ENCODE measurements at places on chromosomes 1 and 21.

GRCh38 chr1:39679821-39680220, 7.9 kb upstream of the NT5C1A start:
- DNase-seq = no peak

- DNase-seq = no peak
Observed at GRCh38 chr1:78839704-78840277, 166.7 kb downstream of the ADGRL4 start.

GRCh38 chr1:62398377-62398776, 38.5 kb upstream of the USP1 start:
- no peak for DNase-seq

- DNase-seq = no peak
Observed at GRCh38 chr1:177558372-177558771, 387.6 kb downstream of the BRINP2 start.

GRCh38 chr1:71882637-71883036, 399.7 kb downstream of the NEGR1 start:
- DNase-seq = no peak

GRCh38 chr1:203364094-203364801, 13.3 kb upstream of the FMOD start:
- DNase-seq = no peak

DNA sequence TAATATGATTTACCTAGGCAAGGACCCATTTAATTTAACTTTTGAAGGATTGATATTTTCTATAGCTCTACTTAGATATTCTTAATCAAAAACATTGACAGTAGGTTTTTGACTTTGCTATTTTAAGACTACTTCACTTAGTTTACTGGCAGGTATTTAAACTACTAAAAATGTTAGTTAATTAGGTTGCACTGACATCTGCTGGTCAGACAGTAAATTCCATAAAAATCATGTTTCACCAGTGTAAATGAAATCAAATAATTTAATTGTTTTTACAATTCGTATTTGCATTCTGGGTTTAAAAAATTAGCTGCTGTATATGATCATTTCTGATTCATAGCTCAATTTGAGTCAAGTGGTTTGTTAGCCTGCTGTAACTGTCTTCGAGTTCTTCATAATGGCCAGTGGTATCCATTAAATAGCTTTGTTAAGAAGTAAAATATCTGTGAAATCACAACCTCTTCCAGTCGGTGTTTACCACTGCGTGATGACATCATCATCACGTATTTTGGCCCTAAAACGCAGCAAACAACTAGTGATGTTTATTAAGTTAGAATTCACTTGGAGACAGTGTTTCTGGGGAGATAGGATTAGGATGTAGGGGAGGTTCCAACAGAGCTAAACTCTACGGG, 26.2 kb downstream of the EXTL2 start:
- DNase-seq = no peak

DNA sequence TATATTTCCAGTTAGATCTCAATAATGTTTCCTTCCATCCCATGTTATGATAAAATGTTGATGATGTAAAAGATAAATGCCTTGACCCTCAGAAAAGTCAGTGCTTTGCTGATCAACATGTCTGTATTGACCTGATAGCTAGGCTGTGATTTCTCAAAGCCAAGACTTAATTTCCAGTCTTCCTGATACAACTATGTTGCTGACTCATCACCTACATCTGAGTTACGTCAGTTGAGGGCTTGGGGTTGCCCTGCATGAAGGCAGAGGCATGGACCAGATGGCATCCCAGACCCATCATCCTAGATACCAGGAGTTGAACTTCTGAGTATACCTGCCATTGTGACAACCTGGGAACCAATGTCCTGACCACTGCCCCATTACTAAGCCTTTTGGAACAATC, 4.8 kb downstream of the LCE1D start:
- DNase-seq = no peak

- no peak for DNase-seq
Observed at GRCh38 chr1:65471213-65471833, 50.9 kb downstream of the LEPR start.

DNA sequence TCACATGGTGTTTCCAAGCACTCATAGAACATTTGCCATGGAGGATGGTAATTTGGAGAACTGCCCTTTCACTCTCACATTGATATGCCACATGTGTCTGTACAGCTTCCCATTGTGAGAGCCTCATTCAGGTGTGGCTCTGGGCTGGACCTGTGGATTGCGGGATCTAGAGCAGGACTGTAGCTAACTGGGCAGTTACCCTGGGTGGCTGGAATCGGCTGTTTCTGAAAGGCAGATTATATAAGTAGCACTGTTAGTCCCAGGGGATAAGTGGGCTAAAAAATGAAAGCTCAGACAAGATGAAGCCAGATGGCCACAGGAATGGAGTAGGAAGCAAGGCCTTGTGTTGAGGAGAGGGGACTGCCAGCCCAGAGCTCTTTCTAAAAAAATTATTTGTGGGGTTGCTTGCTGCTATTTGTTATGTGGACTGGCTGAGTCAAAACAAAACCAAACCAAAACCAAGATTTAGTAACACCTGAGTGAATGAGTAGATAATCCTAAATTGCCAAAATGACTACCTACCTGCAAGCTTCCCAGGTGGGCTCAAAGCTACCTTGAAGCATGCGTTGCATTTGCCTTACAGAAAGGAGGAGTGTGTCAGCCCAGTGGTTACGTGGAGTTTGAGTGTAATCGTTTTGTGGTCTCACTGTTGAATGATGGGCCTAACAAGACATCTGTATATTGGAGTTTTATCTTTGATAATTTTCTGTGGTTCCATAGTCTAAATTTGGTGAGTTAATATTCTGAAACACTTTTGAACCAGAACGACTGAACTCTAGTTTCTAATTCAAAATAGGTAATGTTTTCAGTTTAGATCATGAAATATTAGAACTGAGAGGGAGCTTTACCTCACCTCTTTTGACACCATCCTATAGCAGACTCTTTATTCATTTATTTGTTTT, 58.0 kb downstream of the SDCCAG8 start:
- DNase-seq = no peak

- DNase-seq = no peak
Observed at GRCh38 chr1:59901770-59902388, 24.7 kb downstream of the CYP2J2 start.

GRCh38 chr1:115067161-115067859, 22.0 kb downstream of the TSPAN2 start:
- no peak for DNase-seq

GRCh38 chr1:204241050-204241449, 27.3 kb upstream of the GOLT1A start:
- no peak for DNase-seq

- no peak for DNase-seq
Observed at GRCh38 chr1:116474921-116475849, 95.6 kb downstream of the CD58 start.

DNA sequence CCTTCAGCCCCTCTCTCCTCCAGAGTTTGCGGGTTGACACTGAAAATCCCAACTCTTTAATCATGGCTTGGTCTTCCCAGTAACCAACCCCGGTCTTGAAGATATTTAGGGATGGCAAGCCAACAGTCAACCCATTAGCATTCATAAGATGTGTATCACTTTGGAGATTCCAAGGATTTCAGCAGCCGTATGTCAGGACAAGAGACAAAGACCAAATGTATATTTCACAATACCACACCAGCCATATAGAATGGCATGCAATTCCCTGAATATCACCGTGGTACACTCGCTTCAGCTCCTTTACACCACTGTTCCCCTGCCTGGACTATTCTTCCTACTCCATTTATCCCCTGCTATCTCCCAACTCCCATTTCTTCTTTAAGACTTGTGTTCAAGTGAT, 109.2 kb downstream of the CSMD2 start:
- DNase-seq = no peak

DNA sequence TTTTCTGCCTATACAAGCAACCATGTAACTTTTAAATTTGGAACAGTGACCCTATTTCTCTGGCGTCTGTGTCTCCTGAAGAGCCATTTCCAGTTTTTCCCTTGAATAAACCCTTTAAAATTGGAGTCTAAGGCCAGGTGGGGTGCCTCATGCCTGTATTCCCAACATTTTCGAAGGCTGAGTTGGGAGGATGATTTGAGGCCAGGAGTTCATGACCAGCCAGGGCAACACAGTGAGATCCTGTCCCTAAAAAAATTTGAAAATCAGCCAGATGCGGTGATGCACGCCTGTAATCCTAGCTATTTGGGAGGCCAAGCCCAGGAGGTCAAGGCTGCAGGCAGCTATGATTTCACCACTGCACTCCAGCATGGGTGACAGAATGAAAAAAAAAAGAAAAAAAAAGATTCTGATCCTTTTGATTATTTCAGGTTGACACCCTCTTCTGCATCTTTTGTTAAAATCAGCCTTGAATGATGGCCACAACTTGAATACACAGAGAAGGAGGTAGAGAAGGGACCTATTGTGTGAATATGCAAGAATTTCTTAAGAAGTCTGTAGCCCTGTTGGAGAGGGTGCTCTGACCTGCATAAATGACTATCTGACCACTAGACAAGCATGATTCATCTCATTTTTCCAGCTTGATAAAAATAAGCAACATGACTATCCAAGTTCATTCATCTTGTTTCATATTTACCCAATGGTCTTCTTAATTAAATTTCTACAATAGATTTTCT, 40.2 kb upstream of the PARP1 start:
- no peak for DNase-seq

GRCh38 chr1:11741919-11742558, 6.1 kb downstream of the AGTRAP start:
- no peak for DNase-seq

DNA sequence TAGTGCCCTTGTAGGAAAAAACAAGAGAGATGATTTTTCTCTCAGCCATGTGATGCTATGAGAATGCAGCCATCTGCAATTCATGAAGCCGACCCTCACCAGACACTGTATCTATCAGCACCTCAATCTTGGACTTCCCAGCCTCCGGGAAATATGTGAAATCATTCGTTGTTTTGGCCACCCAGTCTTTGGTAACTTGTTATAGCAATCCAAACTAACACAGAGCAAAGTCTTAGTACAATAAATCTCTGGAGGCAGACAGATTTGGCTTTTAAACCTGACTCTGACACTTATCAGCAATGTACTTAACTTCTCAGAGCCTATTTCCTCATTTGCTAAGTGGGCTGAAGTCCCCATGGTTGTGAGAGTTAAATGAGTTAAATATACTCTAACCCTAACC, 5.1 kb upstream of the MED18 start:
- no peak for DNase-seq

DNA sequence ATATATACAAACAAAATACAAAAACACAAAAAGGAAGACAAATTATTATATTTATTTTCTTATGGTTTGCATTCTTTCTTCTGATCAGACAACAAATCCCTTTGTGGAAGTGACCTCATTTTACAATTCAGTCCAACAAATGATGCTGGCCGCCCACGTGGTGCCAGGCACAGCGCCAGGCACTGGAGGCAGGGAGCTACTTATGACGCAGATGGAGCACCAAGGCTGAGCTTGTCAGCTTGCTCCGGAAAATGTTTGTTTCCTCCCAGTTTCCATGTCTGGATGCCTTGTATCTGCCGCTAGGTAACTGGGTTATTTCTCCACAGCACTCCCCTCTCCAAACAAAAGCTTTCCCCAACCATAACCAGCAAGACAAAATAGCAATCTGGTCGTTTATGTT, 30.7 kb upstream of the CD34 start:
- no peak for DNase-seq

DNA sequence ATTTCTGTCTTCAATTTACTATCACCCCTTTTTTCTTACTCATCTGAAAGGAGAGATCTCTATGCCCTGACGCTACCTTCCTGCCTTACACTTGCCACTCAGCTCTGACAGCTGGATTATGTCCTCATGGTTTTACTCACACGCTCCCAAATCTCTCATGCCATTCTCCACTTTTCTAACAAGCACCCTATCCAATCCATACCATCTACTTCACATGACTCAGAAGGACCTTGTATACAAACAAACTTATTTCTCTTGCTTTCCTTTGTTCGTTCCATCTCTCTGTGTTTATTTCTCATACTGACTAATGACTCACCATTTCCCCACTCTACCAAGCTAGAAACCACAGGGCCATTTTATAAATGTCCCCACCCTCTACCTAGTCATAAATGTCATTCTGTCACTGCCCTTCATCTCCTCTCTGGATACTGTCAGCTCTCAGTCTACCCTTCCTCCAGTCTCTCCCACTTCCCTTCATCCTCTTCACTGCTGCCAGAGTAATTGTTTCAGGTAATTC, 87.3 kb downstream of the USP24 start:
- DNase-seq = no peak

- no peak for DNase-seq
Observed at GRCh38 chr1:200213392-200213791, 185.9 kb downstream of the NR5A2 start.

DNA sequence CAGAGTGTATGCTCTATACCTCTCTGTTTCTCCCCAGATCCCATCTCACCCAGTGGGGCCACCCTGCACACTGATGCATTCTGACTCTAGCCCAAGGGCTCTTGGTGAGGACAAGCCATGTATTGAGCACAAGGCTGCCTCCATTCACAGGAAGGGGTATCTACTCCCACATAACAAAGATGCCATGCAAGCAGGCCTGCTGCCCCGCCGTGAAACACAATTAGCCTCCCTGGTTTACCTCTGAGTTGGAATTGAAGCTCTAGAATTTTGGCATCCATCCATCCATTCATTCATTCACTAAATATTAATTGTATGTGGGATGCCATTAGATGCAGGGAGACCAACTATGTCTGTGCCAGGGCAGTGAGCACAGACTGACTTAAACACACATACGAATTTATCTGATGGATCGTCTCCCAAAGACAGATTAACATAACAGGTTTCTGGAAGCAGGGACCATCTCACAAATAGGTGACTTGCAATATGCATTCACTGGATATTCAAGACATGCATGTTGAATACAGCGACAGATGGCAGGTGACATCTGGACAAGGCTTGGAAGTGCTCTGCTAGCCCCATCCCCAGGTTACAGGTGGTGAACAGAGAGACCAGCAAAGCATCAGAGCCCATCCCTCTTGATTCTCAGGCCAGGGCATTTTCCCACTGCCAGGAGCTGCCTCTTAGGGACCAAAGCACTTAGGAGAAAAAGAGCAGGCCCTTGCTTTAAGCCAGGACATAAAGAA, 34.3 kb downstream of the TRABD2B start:
- DNase-seq = no peak

DNA sequence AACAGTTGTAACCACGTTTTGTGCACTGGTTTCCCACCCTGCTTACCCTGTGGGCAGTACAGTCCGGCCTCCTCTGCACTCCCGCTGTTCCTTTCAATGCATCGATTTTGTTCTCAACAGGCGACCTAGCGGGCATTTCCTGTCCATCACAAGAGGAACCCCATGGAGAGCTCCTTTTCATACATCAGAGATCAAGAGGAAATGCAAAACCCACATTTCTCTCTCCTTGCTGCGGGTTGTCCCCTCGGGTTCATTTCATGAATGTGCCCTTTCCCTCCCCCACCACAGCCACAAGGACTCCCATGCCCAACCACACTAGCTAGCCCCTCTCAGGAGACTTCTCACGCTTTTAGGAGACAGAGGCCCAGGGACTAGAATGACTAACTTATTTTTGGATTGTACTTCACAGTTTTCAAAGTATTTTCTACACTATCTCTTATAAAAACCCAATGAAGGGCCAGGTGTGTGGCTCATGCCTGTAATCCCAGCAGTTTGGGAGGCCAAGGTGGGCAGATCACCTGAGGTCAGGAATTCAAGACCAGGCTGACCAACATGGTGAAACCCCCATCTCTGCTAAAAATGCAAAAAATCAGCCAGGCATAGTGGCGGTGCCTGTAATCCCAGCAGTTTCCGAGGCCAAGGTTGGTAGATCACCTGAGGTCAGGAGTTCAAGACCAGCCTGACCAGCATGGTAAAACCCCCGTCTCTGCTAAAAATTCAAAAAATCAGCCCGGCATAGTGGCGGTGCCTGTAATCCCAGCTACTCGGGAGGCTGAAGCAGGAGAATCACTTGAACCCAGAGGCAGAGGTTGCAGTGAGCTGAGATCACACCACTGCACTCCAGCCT, 18.4 kb downstream of the ATP1A4 start:
- no peak for DNase-seq
